ENCODE measurements at places on chromosomes 7 and 10.

- DNase-seq, result no peak
Observed at GRCh38 chr7:105493923-105494315, 28.2 kb downstream of the PUS7 start.

DNA sequence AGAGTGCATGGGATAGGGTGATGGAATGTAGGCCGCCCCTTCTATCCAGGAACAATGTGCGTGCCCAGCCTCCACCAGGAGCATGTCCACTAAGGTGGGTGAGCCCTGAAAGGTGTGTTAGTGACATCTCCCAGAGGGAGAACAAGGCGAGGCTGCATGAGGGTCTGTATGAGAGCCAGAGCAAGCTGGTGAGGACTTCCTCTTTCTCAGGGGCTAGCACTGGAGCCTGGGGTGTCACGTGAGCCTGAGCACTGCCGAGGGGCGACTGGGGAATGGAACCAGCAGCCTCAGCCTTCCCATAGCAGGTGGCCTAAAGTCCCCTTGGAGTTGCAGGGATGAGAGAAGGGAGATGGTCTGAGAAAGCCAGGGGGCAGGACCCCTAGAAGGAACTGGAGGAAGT, 156.3 kb upstream of the COBL start:
- no peak for DNase-seq

DNA sequence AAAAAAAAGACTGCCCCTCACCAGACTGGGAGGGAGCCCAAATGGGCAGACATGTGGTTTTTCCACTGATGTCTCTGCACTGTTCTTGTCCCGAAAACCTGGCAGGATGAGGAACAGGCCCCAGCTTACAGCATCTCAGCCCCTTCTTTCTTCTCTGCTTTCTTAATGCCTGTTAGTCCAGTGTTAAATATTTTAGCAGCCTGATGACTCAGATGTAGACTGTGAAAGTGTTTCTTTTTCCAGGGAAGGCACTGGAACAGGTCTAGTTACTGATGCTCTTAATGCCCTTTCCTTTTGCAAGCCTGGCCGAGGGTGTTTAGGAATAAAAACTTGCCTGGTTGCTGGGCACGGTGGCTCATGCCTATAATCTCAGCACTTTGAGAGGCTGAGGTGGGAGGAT, 107.7 kb downstream of the TACC2 start:
- DNase-seq, result no peak

GRCh38 chr7:117993377-117994003, 120.2 kb upstream of the CTTNBP2 start:
- DNase-seq, result peak; percentile 71

DNA sequence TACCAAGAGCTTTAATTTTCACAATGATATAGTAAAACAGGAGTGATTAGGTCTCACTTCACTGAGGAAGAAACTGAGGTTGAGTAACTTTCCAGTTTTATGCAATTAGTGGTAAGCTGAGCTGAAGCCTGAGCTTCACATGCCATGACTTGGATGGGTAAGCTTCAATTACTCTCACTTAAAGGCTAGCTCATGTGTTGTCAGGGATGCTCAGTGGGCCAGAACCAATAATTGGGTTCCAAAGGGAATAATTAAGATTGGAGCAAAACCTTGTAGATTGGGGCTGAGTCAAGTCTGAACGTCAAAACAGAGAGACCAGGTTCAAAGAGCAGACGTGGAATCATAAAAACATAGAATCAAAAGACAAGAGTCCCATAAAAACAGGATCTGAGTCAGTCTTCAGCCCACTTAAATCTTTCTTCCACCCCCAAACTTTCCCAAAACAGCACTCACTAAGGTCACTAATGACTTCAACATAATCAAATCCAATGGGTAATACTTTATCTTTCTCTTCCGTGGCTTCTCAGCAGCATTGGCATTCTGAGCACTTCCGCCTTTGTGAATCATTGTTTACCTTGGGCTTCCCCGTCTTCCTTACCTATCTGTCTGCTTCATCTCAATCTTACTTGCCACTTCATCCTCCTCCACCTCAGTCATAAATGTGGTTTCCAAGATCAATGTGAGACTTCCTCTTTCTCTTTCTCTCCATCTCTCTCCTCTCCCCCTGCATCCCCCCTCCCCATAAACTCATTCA, 23.0 kb upstream of the EGFR start:
- no peak for DNase-seq

Data from HAP-1 (cell line).